ENCODE measurements at places on chromosomes 12 and 14.
A peak's percentile ranks its signal among the peaks of the same experiment; 100 is the strongest.

DNA sequence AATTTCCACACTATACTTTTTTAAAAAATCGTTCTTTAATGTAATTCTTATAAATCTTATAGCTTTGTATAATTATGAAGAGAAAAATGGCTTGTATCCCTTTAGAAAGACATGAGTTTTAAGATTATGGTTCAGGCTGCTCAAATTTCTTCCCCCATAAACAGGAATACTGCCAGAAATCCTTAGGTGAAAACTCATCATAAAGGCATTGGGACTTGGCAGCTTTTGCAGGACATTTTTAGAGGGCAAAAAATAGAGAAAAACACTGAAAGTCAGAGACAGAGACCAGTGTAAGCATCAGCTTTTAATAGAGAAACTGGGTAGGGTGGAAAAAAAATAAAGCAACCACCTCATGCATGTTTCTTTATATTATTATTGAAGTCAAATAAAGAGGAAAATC, 29.1 kb downstream of the LRRK2 start:
- DNase-seq: peak; percentile 38

GRCh38 chr14:78316052-78316451, 145.9 kb downstream of the NRXN3 start:
- DNase-seq: no peak

DNA sequence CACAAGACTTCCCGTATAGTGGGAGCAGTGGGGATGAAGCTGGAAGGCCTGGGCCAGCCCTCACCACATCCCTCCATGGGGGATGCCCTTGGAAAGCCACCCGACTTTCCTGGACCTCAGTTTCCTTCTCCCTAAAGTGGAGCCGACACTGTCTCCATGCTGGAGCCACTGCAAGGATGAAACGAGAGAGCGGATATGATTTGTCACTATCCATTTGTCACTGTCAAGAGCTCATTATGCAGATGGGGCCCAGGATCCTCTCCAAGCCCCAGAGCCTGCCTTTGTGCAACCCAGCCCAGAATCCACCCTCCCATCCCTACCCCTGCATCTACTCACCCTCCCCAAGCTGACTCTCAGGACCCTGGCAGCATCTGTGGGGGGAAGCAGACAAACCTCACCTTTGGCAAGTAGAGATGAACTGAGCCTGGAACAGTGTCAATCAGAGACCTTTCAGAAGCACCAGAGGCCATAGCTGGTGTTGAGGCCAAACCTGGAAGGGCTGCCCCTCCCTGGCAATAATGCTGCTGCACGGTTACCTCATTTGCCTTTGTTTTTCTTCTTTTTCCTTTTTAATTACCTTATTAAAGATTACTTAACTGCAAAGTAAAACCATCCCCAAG, 287.7 kb upstream of the RTL1 start:
- DNase-seq: no peak

GRCh38 chr12:91261820-91262676, 79.4 kb upstream of the DCN start:
- no peak for DNase-seq

GRCh38 chr12:28092396-28092795, 97.9 kb upstream of the CCDC91 start:
- DNase-seq: no peak

GRCh38 chr12:62744551-62744950, 190.4 kb downstream of the PPM1H start:
- DNase-seq: no peak

GRCh38 chr12:131218026-131218922, 264.6 kb downstream of the ADGRD1 start:
- DNase-seq: no peak

DNA sequence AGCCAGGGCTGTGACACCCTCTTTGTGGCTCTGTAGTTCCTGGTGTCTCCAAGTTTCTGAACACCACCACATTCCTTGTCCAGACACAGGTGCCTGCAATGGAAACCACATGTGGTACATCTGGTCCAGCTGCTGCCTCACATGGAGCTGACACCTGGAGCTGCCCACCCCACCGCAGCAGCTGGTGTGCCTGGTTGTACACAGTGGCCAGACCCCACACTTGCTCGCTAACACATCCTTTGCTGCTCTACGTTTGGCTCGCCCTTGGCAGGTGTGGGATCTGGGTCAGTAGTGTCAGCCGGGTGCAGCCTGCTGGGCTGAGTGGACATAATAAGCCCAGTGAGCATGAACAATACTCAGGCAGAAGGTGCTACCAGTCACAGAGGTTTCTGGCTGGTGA, 198.9 kb downstream of the ADGRD1 start:
- DNase-seq: no peak

DNA sequence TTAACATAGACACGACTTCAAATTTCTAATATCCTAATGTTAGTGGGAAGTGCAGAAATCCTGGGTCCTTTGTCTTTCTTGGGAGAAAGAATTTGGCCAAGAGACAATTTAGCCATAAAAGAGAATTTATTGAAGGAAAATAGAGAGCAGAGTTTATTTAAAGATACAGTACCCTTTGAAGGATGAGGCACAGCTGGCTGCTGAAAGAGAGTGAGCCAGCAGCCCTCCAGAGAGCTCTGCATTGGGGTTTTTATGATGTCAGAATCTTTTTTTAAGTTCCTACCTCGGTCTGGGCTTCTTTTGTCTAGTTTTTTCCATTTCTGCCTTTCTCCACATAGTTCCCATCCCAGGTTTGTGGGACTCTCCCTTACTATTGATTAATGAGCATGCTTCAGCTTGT, 37.5 kb downstream of the CCER1 start:
- DNase-seq: no peak

GRCh38 chr12:40444174-40444573, 219.4 kb downstream of the LRRK2 start:
- no peak for DNase-seq

- no peak for DNase-seq
These were observed 61.0 kb downstream of the KIF26A start for GRCh38 chr14:104199266-104199895.

- no peak for DNase-seq
These were observed 23.6 kb upstream of the FOS start for GRCh38 chr14:75254901-75255584.

GRCh38 chr12:124558313-124558712, 9.1 kb downstream of the NCOR2 start:
- no peak for DNase-seq

GRCh38 chr14:64089920-64090319, 204.3 kb downstream of the ESR2 start:
- DNase-seq: no peak

DNA sequence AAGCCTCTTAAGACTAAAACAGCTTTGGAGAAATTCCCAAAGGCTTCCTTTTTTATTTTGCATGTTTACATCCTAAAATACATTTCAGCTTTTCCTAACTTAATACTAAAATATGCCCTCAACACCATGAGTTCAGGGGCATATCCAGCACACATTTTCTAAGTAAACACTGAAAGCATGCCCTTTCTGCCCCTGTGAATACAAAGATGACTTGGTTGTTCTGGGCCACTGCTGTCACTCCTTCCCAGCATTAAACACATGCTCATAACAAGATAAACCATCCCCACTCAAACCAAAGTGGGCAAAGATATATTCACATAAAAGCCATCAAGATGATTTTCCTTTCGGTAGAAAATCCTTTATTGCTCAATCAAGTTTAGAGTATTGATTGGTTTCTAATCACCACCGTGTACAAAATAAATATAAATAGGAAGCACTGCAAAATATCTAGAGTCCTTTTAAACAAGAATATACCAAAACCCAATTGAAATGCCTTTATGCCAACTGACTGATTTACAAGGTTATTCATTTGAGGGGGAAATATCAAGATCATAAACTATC, 1.9 kb downstream of the CCNB1IP1 start:
- DNase-seq: no peak

DNA sequence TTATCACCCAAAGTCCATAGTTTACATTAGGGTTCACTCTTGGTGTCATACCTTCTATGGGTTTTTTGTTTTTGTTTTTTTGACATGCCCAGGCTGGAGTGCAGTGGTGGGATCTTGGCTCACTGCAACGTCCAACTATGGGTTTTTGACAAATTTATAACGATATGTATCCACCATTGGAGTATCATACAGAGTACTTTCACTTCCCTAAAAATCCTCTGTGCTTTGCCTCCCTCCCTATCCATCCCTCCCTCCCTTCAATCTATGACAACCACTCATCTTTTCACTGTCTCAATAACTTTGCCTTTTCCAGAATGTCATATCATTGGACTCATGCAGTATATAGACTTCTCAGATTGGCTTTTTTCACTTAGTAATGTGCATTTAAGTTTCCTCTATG, 139.0 kb upstream of the CCDC198 start:
- DNase-seq: no peak

- no peak for DNase-seq
These were observed 1.7 kb upstream of the SYNE3 start for GRCh38 chr14:95518045-95518751.

- DNase-seq: peak; percentile 99
These were observed 155.4 kb upstream of the PDE3A start for GRCh38 chr12:20212658-20213555.

- no peak for DNase-seq
These were observed 214.2 kb downstream of the ADAMTS20 start for GRCh38 chr12:43337571-43338444.

DNA sequence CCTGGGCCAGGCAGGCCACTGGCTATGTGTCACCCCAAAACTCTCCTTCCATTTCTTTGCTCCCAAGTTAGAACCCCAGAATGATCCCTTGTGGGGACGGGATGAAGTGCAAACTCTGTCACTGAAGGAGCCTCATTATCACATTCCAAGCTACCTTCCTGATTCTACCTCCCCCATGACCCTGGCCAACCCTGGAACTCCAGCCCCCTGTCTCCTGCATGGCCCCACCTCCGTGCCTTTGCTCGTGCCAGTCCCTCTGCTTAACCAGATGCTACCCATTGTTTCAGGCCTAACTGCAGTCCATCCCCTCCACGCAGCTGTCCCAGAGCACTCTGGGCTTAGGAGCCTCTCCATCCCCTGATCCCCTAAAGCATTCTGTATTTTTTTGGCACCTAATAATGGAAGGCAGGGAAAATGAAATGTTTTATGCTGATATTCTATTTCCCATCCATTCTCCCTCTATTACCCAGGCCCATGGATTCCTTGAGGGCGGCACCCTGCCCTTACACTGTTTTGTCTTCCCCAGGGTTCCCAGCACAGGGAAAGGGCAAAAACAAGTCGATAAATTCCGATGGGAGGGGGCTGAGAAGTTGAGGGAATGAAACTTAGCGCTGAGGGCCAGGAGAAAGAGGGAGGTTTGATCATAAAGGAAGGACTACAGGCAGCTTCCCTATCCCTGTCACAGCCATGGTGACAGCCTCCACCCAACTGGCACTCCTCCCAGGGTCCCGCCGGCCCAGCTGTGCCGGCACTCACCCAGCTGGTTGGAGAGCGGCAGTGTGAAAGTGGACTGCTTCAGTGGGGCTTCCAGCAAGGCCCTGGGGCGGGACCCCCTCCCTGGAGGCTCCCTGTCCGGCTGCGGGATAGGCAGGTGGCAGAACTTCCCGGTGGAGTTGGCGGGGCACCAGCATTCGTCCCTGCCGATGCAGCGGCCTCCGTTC, 58.1 kb downstream of the ISCA2 start:
- no peak for DNase-seq

DNA sequence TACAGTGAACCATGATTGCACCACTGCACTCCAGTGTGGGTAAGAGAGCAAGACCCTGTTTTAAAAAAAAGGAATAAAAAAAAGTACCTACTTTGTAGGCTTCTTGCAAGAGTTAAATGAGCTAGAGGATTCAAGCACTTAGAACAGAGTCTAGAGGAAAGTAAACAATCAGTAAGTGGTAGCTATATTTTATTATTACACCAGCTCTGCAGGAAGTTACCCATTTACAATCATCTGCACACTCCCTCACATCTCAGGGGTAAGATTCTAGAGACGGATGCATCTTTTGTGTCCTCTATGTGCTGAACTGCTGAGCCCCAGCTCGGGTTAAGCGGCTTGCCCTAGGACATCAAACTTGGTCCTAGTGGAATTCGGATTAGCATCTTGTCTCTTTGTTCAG, 67.3 kb downstream of the KCNK10 start:
- DNase-seq: no peak

DNA sequence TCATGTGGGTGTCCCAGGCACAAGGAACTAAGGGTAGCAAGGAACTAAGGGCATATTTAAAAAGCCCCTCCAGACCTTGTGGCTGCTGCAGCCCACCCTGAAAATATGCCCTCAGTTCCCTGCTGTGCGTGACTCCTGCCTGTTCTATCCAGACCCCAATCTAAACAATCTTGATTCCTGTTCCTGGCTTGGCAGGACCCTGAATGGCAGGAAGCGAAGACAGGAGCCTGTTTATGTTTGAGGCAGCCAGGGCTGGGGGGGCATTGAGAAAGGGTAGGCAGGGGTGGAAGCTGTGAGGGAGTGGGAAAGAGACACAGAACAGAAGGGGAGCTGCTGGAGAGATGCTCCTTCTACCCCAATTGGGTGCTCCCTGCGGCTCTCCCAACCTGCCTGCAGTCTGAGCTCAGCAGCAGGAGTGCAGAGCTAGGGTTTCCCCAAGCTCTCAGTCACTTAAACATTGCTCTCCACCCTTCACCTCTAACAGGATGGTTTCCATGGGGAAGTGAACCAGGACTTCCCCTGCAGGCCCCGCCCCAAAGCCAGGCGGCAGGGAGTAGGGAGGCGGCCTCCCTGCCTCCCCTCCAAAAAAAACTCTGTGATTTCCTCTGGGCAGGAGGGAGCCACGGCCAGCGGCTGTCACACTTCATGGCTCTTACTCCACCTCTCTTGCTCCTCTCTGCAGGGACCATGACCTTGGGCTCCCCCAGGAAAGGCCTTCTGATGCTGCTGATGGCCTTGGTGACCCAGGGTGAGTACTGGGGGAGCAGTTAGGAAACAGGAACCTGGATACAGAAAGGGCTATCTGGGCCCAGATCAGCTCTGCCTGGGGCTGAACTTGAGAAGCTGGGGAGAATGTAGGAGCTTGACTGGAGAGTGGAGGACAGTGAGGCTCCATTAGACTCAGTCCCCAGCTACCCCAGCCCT, 4.7 kb downstream of the ACVRL1 start:
- no peak for DNase-seq

- no peak for DNase-seq
These were observed 1155.2 kb downstream of the TMEM121 start for GRCh38 chr14:106681568-106681967.

- DNase-seq: no peak
These were observed 19.5 kb upstream of the HAL start for GRCh38 chr12:96015672-96016071.

GRCh38 chr12:84996759-84997158, 39.3 kb downstream of the TSPAN19 start:
- DNase-seq: no peak

- no peak for DNase-seq
These were observed 33.0 kb downstream of the RDH12 start for GRCh38 chr14:67734675-67735074.

DNA sequence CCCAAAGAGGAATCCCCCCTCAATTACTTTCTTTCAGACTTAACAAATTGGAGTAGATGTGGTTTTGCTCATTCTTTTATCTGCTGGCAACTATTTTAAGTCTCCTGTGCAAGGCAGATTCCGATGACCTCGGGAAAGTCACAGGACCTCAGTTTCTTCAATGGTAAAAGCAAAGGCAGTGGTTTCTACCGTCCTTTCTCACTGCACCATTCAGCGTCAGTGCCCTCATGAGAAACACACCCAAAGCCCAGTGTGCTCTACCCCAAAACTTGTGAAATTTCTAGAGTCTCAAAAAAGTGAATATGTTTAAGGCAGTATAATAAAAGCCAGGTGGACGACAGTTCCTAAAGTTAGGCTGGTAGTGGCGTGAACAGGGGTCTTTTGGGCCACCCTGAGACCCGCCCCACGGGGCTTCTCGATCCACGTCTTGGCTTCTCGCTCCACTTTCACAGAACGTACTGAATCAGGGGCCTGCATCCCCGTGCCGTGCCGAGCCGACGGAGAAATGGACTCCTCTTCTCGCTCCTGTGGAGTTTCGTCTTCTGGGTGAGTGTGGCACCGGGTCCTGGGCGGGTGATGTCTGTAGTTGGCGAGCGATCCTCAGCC, 1.3 kb upstream of the ARHGAP5 start:
- DNase-seq: no peak

Data from fibroblast of skin of left biceps (primary cell).